GM23338 (cell line): ENCODE measurements at places on chromosomes 4 and X. TPM values are rescaled to one million over a fixed set of nuclear protein-coding genes. Genes with fewer than 3 reads are reported as not detected.

The SPOCK3 gene
- 0.08 and 1.6 TPM in 2 replicates for total RNA-seq

- DNase-seq = no peak
Observed at GRCh38 chr4:128951316-128951715, 141.8 kb downstream of the JADE1 start.

GRCh38 chrX:20029728-20030127, 38.9 kb upstream of the BCLAF3 start:
- no peak for DNase-seq

The PABPC1L2B gene
- 0.19 TPM in 1 of 2 replicates, not detected in the other for total RNA-seq

DNA sequence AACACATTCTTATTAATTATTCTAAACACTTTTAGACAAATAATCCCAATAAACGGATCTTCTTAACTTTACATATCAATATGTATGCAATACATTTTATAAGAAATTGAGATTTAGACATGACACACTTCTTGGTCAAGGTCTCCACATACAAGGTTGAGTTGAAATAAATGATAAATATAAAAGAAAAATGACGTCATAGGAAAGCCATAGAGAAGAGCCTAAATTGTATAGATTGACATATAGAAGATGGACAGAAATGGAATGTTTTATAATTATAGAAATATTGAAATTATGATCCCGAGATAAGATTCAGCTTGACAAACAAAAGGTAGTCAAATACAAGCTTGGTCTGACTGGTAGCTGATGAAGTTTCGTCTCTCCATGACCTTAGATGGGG, 87.4 kb downstream of the RNF150 start:
- DNase-seq = no peak

The SORCS2 gene
- total RNA-seq = 2.4 and 8.3 TPM in 2 replicates

GRCh38 chr4:180810581-180810980, 1432.6 kb upstream of the TENM3 start:
- DNase-seq = no peak
